CMK (cell line): ENCODE measurements at places on chromosomes 2 and 18.

GRCh38 chr2:136052369-136053362 lies 65.3 kb downstream of the CXCR4 start:
- DNase-seq, result no peak

DNA sequence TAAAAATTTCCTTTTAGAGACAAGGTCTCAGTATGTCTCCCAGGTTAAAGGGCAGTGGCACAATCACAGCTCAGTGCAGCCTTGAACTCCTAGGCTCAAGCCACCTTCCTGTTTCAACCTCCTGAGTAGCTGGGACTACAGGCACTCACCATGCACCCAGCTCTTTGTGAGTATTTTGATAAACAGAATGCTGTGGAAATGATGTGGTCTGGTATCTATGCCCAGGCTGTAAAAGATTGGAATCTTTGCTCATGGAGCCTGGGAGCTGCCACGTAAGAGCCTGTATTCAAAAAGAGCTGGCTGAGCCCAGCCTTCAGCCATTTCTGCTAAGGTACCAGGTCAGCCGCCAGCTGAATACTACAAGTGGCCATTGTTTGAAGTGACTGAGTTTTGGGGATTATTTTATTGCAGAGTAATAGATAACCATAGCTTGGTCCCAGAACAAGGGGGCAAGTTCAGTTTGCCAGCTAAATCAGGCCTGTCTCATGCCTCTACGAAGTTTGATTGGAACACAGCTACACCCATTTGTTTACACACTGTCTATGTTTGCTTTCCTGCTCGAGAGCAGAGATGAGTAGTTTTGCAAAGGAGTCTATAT lies 21.3 kb upstream of the ARL5A start:
- DNase-seq, result no peak

DNA sequence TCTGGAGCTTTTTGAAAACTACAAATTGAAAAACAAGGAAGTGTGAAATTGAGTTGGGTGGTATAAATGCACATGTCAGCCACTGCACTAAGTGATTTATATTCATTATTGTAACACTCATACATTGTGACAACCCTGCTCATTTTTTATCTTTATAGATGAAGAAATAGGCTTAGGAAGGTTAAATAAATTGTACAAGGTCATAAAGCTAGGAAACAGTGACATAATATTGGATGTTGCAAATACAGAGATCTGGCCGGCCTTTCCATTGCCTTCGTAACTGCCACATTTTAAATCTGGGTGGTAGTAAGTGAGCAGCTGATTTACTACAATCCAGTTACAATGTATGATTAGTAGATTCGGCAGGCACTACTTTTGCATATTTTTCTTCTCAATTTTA lies 76.6 kb upstream of the LPIN2 start:
- DNase-seq, result no peak

DNA sequence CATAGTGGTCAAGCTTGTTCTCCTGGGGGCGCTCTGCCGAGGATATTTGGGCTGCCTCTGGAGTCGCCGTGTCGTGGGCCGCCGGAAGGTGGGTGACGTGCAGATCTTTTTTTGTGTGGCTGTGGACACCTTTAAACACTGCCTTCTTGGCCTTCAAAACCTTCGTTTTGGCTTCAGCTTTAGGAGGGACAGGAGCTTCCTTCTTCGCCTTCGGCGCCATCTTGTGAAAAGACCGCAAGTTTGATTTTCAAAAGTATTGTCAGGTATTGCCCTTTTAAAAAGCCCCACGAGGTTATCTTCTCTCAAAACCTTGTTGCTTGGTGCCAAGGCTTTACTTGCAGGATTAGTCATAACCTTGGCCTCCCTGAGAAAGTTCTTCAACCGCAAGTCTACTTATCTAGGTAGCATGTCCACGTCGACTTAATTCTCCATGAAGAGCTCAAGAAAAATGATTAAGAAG lies 20.8 kb downstream of the LAMA3 start:
- DNase-seq, result no peak

DNA sequence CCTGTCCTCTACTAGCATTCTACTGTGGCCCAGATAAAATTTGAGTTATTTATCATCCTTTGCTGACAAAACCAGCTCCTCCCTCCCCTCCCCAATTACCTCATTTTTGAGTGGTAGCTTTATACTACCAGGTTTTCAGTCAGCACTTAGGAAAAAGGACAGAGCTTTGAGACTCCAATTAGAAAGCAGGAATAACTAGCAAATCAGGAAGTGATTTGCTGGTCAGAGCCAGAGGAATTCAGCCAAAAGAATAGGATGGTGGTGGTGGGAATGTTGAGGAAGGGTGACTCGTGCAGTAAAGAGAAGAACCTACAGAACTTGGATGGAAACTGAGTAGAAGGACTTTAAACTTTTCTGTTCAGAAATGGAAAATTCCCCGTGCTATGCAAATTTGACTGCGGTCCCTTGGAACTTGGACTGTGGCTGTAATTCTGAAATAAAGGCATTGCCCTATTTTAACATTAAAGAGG lies 3.7 kb downstream of the MYL12B start:
- DNase-seq, result no peak

DNA sequence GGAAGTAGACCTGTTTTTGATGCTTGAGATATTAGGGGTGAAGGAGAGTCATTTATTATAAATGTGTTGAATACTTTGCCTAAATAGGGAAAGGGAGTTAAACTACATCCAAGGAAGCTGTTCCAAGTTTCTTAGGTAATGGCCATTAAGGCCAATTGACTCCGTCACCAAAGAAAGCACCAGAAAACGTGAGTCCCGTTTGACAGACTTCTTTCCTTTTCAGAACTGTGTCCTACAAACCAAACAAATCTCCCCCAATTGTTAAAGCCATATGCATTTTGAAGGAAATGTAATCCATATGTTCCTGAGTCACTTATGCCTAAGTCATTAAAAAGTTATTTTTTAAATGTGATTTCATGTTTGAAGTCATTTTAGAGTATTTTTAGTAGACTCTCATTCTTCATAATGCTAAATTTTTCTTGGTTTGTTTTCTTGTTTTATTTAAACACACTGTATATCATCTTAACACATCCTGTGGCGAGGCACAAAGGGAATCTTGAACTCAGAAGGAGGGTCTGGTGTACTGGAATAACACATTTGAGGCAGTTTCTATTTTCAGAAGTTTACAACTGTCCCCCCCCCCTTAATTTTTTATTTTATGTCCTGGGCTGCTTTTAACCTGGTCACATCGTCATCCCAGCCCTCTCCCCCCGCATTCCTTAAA lies 133.7 kb downstream of the RHBDD1 start:
- DNase-seq, result no peak

DNA sequence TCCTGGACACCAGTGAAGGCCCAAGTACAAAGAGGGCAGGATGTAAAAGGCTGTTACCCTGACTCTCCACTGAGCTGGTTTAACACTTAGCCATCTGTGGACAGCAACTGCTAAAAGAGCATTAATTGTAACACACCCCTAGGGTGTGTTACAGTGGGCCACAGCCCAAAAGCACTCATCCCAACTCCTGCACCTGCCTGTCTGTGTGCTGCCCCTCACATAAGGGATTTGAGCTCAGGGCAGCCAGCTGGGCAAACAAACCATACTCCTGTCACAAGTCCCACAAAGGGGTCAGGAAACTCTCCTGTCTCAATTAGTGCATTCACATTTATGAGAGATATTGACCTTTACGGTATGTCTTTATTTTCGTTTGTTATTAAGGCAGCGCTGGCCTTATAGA lies 833.1 kb upstream of the NXPH2 start:
- no peak for DNase-seq

DNA sequence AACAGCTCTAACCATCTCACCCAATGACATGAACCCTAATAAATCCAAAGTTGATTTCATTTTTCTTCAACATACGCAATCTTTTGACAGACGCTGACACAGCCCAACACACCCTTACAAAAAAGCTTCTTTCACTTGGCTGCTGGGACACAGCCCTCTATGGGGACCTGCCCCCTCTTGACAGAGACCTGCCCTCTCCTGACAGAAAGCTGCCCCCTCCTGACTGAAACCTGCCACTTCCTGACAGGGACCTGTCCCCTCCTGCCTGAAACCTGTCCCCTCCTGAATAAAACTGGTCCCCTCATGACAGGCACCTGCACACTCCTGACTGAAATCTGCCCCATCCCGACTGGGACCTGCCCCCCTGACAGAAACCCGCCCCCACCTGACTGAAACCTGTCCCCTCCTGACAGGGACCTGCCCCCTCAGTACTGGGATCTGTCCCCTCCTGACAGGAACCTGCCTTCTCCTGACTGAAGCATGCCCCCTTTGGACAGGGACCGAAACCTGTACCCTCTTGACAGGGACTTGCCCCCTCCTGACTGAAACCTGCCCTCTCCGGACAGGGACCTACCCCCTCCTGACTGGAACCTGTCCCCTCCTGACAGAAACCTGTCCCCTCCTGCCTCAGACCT lies 87.9 kb downstream of the PXDN start:
- no peak for DNase-seq

DNA sequence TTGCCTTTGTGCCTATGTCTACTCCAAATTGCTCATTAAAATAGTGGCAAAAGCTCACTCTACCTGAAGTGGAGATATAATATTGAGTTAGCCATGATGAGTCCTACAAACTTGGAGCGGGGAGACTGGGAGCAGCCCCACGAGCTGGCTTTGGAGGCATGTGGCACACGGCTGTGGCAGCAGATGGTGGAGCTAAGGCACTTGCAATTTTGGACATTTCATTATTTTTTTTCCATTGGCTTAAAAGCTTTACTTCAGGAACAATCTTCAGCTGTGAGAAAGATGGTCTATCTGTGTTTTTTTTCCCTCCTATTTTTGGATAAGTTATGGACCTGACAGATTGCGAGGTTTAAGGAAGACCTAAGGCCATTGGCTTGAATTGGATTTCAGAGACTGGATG lies 578.3 kb downstream of the CMPK2 start:
- DNase-seq, result no peak

- DNase-seq, result no peak
Observed at GRCh38 chr2:163836167-163836566, 100.4 kb upstream of the FIGN start.

DNA sequence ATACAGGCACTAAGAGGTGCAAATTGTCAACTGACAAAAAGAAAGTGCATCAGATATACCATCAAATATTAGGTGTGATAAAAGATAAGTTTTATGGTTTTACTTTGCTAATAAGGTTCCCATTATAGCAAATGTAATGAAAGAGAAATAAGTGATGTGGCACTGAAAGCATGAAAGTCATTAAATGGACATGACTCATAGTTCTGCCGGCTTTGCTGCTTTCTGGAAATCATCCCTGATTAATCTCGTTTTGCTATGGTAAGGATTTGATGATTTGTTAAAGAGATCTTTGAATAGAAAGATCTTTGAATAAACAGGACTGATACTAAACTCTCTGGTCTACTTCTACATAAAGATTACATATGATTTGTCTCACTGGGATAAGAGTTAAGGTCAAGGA lies 72.7 kb downstream of the CLIP4 start:
- no peak for DNase-seq

DNA sequence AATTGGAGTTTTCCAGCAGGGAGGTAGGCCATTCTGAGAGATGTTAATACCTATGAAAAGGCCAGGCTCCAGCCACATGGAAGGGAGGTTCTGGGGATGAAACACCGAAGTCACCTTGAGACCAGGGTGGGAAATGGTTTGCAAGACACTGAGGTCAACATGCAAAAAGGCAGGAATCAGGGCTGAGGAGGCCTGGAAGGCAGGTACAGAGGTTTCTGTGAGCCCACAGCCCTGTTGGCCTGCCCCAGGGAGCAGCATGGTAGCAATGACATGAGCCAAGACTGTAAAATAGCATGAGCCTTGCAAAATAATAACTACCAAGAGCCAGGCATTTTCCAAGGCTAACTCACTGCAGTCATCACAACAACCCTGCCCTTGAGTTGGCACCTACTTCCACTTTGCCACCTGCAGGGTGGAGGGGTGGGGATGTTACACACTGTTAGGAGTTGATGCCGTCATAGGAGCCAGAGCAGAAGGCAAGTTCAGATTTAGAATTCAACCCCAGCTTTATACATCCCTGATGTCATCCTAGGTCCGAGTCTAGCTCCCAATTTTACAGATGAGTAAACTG lies 61.3 kb downstream of the ZBTB7C start:
- no peak for DNase-seq

GRCh38 chr2:190714958-190715357 lies 66.1 kb downstream of the NAB1 start:
- no peak for DNase-seq
